Stimulated activated naive CD4-positive, alpha-beta T cell (primary cell): ENCODE measurements at places on chromosomes 16 and 17.

GRCh38 chr16:12811441-12812383 lies 8.0 kb upstream of the CPPED1 start:
- DNase-seq, result no peak

- no peak for DNase-seq
Observed at GRCh38 chr17:68446626-68447041, 10.7 kb downstream of the WIPI1 start.

DNA sequence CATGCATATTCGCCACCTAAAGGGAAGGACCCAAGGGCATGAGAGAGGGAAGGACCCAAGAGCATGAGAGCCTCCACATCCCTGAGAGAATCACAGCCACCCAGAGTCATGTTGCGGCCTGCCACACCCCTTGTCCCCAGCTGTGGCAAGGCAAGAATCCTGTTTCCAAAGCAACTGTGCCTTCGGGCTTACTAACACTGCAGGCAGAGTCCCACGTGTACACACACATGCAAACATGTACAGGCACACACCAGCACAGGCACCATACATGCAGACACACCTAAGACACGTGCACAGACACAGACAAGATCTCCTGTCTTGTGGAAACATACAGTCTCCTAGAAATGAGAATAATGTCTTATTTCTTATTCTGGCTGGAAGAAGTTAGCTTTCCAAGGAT lies 92.4 kb upstream of the CDYL2 start:
- no peak for DNase-seq

DNA sequence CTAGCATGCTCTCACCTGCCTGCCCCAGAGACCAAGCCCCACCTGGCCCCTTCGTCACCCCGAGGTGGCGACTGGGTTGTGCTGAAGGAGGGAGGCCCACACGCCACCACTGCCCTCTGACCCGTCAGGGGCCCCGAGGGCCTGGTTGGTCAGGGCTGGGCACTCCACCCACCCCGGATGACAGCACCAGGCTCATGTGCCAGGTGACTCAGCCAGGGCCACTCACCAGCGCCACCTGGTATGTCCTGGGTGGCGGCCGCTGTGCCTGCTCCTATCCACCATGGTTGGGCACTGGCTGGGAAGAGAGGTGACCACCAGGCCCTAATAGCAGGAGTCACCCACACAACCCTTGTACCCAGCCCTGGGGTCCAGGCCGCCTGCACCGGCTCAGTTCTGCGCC lies 68.9 kb downstream of the JPH3 start:
- DNase-seq, result no peak

DNA sequence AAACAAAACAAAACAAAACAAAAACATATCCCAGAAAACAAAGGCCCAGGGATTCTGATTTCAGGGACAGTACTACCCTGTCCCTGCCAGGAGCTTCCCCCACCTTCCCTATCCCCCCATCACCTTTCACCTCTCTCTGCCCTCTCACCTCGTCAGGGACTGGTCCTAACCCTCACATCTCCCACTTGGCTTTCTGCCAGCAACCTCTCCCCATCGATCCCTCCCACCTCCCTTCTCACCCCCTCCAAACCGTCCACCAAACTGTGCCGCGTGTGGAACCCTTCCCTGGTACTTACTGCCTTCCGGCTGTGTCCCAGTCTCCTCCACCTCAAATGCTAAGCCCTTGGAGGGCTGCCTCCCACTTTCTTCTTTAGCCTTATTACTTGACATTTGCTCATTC lies 36.4 kb downstream of the TMEM186 start:
- no peak for DNase-seq

DNA sequence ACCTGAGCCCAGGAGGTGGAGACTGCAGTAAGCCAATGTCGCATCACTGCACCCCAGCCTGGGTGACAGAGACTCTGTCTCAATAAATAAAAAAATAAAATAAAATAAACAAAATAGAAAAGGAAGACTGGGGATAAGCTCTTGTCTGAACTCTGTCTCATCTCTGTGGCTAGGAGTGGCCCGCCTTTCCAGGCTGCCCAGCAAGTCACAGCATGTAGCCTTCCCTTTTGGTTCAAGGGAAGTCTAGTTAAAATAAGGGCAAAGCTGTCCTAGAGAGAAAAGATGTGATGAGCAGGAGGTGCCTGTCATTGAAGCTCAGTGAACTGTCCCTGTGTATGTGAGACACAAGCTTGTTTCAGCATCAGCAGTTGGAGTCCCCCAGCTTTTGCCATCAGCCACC lies 2.7 kb upstream of the GFAP start:
- DNase-seq, result no peak

DNA sequence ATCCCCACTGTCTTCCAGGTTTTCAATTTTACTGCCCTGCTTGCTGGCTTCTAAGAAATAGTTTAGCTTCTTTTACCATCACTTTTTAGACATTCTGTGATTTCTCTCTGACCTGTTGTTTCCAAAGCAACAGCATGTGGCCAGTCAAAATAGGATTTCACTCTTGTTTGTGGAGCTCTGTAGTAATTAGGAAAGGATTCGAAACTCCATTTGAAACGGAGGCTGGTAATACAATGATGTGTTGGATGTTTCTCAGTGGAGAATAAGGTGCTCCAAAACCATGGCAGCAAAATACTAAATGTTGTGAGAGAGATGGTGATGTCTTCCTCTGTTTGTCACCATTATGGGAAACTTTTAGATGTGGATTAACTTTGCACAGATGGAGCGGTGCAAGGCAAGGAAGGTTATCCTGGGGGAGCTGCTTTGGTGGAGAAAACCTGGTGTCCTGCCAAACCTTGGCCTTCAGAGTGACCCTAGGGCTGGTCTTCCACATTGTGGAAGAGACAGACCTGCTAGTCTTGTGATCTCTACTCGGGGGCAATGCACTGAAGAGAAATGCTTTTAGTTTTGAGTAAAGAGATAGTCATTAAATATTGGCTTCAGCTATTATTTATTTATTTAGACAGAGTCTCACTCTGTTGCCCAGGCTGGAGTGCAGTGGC lies 79.4 kb downstream of the PRKCA start:
- DNase-seq, result no peak

- DNase-seq, result no peak
Observed at GRCh38 chr16:27517664-27518063, 32.0 kb downstream of the GTF3C1 start.

DNA sequence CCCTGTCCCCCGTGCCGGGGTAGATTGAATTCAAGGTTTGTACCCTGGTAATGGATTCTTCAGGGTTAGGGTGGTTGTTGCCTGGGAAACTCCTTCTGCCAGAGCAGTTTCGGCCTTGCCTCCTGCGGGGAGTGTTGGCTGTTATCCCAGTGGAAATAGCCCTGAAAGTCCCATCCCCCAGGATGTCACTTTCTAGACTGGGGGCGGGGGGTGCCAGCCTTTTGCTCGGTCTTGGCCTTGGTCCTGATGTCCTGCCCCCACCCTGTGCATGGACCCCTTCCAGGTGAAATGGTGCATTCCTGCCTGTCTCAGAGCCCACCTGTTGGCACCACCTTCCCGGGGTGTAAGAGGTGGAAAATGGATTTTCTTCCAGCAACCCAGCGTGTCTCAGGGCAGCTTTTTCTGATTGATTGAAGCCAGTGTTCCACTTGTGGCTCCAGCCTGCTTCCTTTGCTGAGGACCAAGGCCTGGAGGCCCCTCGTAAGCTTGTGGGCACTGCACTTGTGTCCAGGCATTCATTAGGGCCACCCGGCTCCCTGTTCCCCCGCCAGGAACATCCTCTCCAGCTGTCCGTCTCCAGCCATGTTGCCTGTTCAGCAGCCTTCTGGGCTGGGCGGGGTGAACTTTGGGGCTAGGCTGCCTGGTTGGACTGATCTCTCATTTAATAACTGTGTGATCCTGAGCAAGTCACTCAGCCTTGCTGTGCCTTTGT lies 25.6 kb downstream of the MGAT5B start:
- DNase-seq, result no peak

- DNase-seq, result no peak
Observed at GRCh38 chr16:71706046-71706445, 18.5 kb downstream of the PHLPP2 start.
